ENCODE measurements at places on chromosomes 2 and 18.

GRCh38 chr18:32093523-32093922 lies 1.8 kb downstream of the RNF138 start:
- no peak for DNase-seq

- no peak for DNase-seq
These were observed 111.3 kb upstream of the BOD1L2 start for GRCh38 chr18:57035590-57035989.

DNA sequence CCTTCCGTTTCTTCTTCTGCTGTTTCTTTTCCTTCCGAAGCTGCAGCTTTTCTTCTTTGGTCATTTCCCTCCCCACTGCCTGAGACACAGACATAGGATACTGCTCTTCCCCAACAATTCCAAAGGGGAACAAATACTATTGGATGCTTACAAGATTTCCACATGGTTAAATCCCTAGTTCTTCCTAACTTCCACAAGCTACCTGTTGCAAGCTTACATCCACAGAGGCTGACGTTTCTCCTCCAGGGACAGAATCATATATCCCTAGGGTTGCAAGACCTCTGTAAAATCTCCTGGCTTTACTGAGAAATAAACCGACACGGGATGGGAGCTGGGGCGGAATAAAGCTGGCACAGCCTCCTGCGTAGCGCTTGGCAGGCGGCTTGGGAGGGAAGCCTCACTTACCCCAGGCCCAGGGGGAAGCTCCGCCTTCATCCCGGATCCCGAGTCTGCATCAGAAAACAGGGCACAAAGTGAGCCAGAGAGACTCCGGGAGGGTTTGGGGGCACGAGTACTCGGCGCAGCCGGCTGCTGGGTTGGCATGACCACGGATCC lies 590 bp downstream of the EIF2B4 start:
- no peak for DNase-seq

DNA sequence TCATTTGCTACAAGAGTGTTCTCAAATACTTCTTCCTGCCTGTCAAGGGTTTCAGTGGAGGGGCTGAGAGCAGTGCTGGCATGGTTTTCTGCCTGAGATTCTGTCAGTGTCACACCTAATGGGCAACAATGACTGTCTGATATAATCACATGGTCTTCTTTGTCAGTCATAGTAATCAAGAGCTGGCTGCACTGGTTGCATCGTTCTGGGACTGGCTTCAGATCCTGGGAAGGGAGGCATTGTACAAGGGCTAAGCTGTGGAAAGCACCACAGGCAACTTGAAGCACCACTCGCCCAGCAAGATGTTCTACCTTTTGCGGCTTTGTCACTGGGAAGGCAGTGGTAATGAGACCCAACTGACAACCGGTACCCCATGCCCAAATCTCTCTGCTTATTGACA lies 19.6 kb downstream of the ALS2 start:
- no peak for DNase-seq

- DNase-seq = no peak
These were observed 24.8 kb downstream of the FMNL2 start for GRCh38 chr2:152359573-152360363.

GRCh38 chr2:242063850-242064249 lies 194.3 kb downstream of the RTP5 start:
- no peak for DNase-seq
